ENCODE measurements at places on chromosomes 16 and 17. TPM values are rescaled to one million over a fixed set of nuclear protein-coding genes. Genes with fewer than 3 reads are reported as not detected.

The CACNG3 gene
- not detected for total RNA-seq

The GPR142 gene
- not detected for total RNA-seq

The CYB5D1 gene
- 18.2 TPM for total RNA-seq

The ASGR1 gene
- 0.13 TPM for total RNA-seq

The PMP22 gene
- total RNA-seq: 8.9 TPM

The ABCA6 gene
- total RNA-seq: 0.99 TPM

The ZNF469 gene
- 0.82 TPM for total RNA-seq

The TSPOAP1 gene
- 31.1 TPM for total RNA-seq

The CTF1 gene
- total RNA-seq: not detected

The RNF222 gene
- not detected for total RNA-seq

The MEIOC gene
- total RNA-seq: not detected

The C16orf96 gene
- not detected for total RNA-seq

The COL1A1 gene
- total RNA-seq: 261 TPM

The CAMKK1 gene
- total RNA-seq: 3.9 TPM

The IRX6 gene
- total RNA-seq: not detected

The SNAI3 gene
- total RNA-seq: not detected

The TUFM gene
- 136 TPM for total RNA-seq

The ADAP2 gene
- not detected for total RNA-seq

The ASB16 gene
- not detected for total RNA-seq

The GFAP gene
- not detected for total RNA-seq

The ZNF200 gene
- 3.4 TPM for total RNA-seq

The PDIA2 gene
- not detected for total RNA-seq

The ZG16B gene
- 2.7 TPM for total RNA-seq

The BRD7 gene
- 23.6 TPM for total RNA-seq

The QRICH2 gene
- total RNA-seq: 0.92 TPM

The KRT33B gene
- 0.17 TPM for total RNA-seq

The FZD2 gene
- 29.6 TPM for total RNA-seq

The EPX gene
- not detected for total RNA-seq

The GGT6 gene
- total RNA-seq: not detected

The ALOXE3 gene
- not detected for total RNA-seq

The CETP gene
- not detected for total RNA-seq

The OR1A1 gene
- total RNA-seq: not detected

The TPPP3 gene
- total RNA-seq: not detected

The CCDC182 gene
- total RNA-seq: not detected

The HS3ST6 gene
- total RNA-seq: not detected

The HOXB6 gene
- 7.7 TPM for total RNA-seq

The PIP4K2B gene
- 49.1 TPM for total RNA-seq

The KRT222 gene
- not detected for total RNA-seq

The SUZ12 gene
- 39.4 TPM for total RNA-seq

The ST6GALNAC1 gene
- not detected for total RNA-seq

The ASGR2 gene
- not detected for total RNA-seq

The LGALS9B gene
- total RNA-seq: not detected

All from MG63 (cell line).